ENCODE measurements at places on chromosomes 1 and 21. TPM values are rescaled to one million over a fixed set of nuclear protein-coding genes. Genes with fewer than 3 reads are reported as not detected.

- no peak for DNase-seq
Measured at GRCh38 chr1:2201062-2201461, 6.5 kb upstream of the FAAP20 start.

DNA sequence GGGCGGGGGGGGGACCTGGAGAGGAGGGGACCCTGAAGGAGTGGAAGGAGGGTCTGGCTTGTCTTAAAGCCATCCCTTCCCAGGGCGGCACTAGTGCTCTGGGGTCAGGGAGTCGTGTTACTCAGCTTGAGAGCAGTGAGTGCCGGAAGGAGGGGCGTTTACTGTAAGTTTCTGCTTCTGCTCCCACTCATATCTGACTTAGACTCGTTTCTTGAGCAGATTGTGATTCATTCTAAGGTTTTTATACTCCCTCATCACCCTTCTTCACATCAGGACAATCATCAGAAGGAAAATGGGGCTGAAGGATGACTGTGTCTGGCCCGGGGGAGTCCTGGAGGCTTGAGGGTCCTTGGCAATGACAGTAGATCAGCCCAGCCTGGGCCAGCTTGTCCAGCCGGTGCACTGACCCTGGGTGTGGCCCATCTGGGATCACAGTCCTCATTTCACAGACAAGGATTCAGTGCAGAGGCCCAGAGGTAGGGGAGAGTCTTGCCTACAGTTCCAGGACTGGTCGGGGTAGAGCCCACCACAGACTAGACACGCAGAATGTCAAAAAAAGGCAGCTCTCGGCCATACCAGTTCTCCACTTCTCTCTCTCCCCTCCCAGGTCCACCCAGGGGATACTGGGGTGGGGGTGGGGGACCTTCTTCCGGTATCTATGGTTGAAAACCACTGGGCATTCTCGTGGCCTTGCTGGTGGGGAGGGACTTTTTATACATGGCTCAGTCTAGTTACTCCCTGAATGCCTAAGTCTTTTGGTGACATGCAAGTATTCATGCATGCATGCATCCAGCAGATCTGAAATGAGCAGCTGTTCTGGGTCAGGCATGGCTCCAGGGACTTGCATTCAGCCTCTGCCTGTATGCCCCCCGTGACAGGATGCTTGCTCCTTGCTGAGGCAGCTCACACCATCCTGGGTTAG, 5.1 kb downstream of the TNFRSF8 start:
- no peak for DNase-seq

The PLEKHN1 gene
- total RNA-seq: 6.8 TPM

DNA sequence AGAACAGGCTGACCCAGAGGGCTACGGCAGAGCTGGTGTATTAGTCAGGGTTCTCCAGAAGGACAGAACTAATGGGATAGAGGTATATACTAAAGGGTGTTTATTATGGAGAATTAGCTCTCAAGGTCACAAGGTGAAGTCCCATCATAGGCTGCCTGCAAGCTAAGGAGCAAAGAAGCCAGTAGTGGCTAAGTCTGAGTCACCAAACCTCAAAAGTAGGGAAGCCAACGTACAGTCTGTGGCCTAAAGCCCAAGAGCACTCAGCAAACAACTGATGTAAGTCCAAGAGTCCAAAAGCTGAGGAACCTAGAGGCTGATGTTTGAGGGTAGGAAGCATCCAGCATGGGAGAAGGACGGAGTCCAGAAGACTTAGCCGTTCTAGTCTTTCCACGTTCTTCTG, 179.2 kb downstream of the BACH1 start:
- no peak for DNase-seq

DNA sequence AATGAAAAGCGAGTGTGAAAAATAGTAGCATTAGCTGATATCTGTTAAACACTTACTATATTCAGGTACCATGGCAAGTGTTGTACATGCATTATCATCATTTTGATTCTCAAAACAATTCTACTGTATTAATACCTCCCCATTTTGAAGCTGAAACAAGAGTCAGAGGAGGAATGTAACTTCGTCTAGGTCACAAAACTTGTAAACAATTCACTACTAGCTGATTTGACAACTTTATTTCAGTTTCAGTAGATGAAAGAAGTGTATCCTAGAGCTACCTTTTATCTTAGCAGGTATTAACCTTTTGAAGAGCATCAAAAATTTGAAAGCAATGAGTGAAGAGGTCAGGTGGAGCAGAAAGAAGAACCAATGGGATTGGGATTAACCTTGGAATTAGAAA, 1.6 kb downstream of the CD84 start:
- DNase-seq: no peak

The PRR9 gene
- total RNA-seq: not detected

GRCh38 chr1:164700683-164701082, 141.7 kb downstream of the PBX1 start:
- DNase-seq: no peak

The DMRTA2 gene
- not detected for total RNA-seq

The MAP3K21 gene
- total RNA-seq: 11.0 TPM

The PROK1 gene
- not detected for total RNA-seq

- DNase-seq: no peak
Measured at GRCh38 chr1:79287982-79288381, 281.5 kb upstream of the ADGRL4 start.

DNA sequence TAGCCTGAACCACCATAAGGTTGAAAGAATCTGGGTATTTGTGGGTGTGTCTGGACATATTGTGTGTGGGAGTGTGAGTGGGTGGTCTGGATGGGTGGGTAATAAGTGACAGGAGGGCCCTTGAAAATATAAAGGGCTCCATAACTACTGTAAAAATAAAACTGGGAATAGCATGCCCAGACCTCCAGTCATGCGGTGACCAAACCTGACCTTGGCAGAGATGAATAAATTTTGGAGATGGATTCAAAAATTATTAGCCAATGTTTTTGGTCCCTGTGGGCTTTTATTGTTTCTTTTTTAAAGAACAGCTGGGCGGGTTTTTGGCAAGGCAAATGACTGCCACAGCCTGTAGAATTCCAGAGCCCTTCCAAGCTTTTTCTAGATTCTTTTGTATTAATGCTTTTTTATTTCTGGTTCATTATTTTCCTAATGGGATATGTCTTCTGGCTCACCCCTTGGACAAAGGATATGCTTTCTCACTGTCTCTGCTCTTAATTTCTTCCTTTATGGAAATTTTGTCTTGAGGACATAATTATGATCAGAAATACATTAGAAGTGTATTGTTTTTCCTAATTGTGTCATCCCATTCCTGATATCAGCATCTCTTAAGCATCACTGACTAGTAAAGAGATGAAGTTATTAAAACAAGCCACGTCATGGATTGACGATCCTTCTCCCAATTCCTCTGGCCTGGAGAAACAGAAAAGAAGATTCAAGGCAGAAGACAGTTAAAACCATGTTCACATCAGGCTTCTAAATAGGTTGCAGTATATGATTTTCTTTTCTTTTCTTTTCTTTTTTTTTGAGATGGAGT, 69.5 kb downstream of the NTMT2 start:
- DNase-seq: no peak

All from epithelial cell of proximal tubule (primary cell).